ENCODE measurements at places on chromosomes 6 and 20. TPM values are rescaled to one million over a fixed set of nuclear protein-coding genes. Genes with fewer than 3 reads are reported as not detected.
A peak's percentile ranks its signal among the peaks of the same experiment; 100 is the strongest.

The NRN1 gene
- 24.6 TPM for polyA plus RNA-seq

The GSTA4 gene
- polyA plus RNA-seq = 54.6 TPM

The ZBTB9 gene
- 7.3 TPM for polyA plus RNA-seq

The CNKSR3 gene
- polyA plus RNA-seq = 16.0 TPM

The KIFC1 gene
- polyA plus RNA-seq = 16.2 TPM

The GRIK2 gene
- polyA plus RNA-seq = 1.4 TPM

The ID1 gene
- 33.3 TPM for polyA plus RNA-seq

GRCh38 chr20:38579219-38579910 is 1.6 kb upstream of the ADIG start:
- peak; percentile 79 for DNase-seq

- DNase-seq = no peak
Measured at GRCh38 chr6:14023855-14024254, 93.7 kb upstream of the CD83 start.

DNA sequence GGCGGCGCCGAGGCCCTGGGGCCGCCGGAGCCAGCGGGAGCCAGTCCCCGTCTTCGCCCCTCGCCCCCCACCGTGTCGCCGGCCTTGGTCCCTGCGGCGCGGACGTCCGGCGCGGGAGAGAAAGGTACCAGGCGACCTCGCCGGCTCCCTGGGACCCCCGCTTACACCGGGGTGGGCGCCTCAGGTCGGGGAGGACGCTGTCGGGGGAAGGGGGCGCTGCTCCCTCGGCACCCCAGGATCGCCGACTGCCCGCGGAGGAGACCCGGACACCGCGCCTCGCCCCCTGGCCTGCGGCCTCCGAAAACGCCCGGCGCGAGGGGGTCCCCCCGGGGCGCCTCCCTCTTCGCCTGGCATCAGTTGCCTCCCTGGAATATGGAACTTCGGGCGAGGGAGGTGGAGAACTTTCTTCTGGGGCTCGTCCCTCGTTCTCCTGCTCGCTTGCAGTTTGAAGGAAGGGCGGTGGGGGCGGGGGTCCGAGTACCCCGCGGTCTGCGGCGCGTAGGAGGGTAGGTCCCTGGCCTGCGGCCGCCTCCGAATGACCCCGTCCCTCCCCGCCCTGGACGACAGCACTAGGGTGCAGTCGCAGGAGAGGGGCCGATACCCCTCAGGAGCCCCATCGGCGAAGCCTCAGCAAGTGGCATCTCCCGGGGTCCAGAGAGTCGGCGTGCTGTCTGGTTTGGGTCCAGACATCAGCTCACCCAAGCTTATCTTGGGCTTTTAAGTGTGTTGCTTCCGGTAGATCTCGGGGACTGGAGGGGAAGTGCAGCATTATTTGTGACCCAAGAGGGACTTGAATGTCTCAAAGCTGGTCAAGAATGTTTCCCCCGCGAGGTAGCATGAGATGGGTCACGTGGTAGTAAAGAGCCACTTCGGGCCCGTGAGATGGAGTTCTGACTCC is 549 bp downstream of the ANKRD6 start:
- peak; percentile 57 for DNase-seq

DNA sequence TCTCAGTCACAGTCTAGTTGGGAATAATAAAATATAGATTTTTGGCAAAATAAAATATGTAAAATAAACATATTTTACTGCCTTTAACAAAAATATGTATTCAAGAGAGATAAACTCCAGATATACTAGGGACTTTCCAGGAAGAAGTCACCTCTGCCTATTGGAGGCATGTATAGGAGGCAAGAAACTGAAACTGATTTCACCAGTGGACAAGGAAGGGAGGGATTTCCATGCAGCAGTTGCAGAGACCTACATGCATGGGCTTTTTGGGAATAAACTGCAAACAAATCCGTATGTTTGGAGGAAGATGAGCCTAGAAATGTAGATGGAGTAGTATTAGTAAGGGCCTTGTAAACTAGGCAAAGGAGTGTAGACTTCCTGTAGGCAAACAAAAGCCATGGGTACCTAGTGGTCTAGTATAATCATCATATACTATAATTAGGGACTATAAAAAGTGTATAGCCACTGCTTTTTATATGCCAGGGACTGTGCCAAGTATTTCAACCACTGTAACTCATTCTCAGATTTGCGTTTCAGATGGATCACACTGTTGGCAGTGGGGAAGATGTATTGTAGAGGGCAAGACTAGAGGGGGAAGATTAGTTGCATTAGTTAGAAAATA is 38.9 kb downstream of the CD109 start:
- DNase-seq = no peak

DNA sequence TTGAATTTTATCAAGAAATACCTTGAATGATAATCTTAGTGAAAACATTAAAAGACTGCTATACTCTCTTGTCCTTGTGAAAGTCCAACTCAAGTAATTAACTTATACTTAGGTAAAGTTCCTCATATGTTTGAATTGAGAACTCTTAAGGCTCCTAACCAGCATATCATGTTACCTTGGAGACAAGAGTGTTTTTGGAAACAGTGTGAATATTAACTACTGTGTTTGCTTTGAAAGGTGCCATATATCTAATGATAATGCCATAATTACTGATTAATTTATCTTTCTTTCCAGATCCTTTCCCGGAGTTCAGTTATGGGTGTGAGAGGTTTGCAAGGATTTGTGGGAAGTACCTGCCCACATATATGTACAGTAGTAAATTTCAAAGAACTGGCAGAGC is 10.5 kb downstream of the FAM120B start:
- DNase-seq = no peak

DNA sequence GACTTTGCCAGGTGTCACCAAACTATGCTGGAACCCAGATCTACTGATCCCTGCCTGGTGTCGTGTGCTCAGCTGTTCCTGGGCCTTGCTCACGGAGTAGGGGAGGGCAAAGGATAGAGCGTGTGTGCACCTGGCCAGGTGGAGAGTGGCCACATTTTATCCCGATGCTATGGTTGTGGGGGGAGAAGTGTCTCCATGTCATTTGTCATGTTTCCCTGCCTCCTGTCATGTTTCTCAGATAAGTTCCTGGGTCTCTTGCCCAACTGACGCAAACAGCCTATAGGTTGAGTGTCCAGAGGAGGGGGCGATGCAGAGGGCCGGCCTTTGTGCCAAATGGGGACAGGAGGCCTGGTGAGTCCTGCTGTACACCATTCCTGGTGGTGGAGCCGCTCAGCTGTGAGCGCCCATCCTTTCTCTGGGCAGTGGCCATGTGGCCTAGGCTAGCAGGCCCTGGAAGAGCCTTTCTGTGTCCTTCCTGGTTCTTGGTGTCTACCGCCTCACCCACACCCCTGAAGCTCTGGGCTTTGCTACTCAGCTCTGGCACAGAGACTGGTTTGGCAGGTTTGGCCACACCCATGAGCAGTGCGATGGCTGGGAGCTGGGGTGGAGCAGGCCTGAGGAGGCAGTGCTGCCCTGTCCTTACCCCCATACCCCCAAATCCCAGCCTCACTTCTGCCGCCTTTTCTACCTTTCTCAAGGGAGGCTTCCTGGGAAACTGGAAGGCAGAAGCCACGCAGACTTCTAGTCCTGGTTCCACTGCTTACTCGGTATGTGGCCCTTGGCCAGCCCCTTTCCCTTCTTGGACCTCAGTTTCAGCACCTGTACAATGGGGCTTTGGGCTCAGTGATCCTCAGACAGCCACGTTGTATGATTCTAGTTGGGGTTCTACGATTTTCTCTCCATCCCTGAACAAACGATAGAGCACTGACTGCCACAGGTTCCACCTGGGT is 32.3 kb upstream of the EPB41L1 start:
- no peak for DNase-seq

GRCh38 chr6:49531774-49532569 is 18.5 kb upstream of the C6orf141 start:
- DNase-seq = peak; percentile 32

DNA sequence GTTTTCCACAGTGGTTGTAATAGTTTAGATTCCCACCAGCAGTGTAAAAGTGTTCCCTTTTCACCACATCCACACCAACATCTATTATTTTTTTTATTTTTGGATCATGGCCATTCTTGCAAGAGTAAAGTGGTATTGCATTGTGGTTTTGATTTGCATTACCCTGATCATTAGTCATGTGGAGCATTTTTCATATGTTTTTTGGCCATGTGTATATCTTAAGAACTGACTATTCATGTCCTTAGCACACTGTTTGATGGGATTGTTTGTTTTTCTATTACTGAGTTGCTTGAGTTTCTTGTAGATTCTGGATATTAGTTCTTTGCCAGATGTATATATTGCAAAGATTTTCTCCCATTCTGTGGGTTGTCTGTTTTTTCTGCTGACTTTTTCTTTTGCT is 820.1 kb downstream of the TENT5A start:
- no peak for DNase-seq

DNA sequence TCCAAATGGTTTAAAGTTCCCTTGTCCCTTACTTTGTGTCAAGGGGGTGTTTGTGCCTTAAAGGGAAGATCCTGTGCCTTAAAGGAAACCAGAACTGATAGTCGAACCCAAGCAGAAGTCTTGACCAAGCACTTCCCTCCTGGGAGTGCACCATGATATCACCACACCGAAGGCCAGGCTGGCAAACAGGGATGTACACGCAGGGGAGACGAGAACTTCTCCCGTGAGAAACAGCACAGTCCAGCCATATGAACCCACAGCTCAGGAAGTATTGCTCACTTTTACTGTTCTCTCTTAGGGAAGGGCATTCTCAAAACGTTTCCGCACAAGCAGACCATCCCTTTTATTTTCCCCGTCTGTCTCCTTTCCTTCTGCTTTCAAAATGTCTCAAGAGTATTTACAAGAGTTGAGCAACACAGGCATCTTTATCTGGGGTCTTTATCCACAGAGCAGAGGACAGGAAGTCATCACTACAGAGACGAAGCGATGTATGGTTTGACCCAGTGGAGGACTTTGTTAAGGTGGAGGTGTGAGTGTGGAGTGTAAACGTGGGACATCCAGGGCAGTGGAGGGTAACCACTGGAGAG is 12.8 kb upstream of the SERPINB1 start:
- peak; percentile 70 for DNase-seq

DNA sequence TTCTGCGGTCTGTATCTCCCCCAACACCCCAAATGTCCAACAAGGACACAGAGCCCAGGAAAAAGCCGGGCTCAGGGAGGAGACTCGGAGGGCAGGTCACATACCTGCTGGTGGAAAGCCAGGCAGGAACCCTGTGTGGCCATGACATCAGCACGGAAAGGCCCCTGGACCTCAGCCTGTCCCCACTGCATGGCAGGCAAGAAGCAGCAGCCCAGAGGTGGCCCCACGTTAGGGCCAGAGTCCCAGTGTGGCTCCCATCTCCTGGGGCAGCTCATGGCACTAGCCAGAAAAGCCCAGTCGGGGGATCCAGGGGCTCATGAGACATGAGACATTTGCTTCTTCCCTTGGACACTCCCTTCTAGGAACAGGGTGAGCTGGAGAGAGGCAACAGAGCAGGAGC is 258.7 kb downstream of the DLL1 start:
- no peak for DNase-seq

- DNase-seq = no peak
Measured at GRCh38 chr6:79964607-79965081, 17.3 kb upstream of the ELOVL4 start.

DNA sequence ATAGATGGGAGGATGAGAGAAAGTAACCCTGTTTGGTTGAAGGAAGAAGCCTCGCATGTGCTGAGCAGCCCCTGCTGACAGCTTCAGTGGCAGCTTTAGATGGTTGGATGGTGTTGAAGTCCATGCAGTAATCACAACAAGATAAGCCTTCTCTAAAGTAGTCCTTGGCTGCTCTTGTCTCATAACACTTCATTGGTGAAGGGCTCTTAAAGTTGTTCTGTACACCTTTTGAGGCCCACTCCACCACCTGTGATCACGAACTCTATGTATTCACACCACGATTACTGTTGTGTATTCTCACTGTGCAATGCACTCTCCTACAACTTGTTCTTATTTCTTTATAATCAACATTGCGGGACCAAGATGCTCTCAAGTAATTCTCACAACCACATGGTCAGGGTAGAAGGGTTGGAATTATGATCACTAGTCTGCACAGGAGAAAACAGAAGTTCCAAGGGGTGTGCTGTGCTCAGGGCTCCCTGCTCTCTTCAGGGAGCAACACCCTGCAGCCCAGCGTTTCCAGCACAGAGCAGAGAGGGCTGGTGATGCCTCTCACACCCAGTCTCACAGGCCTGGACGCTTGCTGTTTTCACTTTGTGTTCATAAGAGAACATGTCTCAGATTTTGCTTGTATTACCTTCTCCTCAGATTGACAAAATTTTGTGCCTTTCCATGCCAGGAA is 294.4 kb downstream of the SMOC2 start:
- no peak for DNase-seq

- no peak for DNase-seq
Measured at GRCh38 chr20:34185766-34186620, 55.2 kb upstream of the ASIP start.

DNA sequence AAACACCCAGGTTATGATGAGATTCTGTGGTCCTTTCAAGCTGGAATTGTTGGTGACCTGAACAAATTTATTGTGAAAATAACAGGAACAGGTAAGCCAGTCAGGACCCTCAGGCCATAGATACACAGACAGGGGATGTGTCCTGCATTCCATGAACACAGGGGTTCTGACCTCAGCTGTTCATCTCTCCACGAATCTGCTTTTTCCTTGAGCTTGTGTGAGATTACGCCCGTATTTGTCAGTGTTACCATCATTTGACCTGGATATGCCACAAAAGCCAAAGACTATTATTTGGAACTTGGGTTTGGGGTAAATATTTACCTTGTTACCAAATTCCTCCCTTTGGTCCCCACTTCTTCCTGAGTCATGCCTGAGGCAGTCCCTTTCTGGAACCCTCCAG is 288.9 kb downstream of the PREX1 start:
- DNase-seq = no peak

- no peak for DNase-seq
Measured at GRCh38 chr20:58647162-58647795, 3.8 kb upstream of the STX16 start.

DNA sequence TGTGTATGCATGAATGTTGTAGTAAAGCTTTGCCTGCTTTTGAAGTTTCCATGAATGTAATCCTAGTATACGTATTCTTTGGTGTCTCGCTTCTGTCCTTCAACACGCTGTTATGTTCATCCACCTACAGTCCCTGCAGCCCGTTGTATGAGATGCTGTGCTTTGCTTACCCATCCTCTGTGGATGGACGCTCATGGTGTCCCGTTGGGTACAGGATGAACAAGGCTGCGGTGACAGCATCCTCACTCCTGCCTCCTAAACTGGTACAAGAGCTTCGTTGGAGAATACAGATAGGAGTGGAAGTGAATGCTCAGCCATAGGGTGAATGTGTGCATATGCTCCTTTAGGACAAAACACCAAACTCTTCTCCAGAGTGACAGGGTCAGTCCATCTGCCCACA is 366.2 kb downstream of the ZFAND3 start:
- no peak for DNase-seq

All from muscle of back (tissue), 13 donors.